NCI-H1417 treated with DMSO at 0.1 percent for 48 hours (cell line): ENCODE measurements at places on chromosomes 13 and 19.

GRCh38 chr13:27644302-27644701 lies 22.6 kb downstream of the POLR1D start:
- DNase-seq = no peak

DNA sequence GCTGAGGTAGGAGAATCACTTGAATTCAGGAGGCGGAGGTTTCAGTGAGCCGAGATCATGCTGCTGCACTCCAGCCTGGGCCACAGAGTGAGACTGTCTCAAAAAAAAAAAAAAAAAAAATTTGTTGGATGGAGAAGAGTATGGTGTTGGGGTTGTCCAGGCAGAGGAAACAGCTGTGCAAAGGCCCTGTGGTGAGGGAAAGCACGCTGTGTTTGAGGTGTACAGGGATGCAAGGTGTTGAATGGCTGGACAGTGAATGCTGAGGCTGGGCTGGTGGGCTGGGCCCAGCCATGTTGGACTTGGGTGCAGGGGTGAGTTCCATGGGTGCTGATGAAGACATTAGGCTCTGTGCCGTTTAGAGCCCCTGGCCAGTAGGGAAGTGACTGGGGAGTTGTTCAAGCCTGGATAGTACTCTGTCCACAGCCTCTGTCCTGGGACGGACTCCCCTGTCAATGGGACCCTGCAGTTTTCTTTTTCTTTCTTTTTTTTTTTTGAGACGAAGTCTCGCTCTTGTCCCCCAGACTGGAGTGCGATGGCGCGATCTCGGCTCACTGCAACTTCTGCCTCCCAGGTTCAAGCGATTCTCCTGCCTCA lies 18.6 kb downstream of the PRR12 start:
- no peak for DNase-seq

DNA sequence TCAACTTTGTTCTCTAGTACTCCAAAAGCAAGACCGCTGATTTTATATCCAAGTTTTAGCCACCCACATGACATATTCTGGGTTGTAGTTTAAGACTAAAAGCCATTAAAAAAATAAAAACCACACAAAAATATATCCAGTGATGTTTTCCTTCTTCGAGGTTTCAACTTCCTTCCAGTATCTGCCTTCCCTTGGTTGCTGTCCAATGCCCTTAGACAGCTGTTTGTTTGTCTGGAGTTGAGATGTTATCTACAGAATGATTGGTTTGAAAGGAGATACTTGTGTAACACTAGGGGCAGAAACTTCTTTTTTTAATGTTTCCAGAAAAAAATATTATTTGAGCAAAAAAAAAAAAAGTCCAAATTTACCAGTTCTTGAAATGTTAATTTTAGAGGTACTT lies 591.5 kb upstream of the PCDH9 start:
- DNase-seq = no peak

GRCh38 chr19:47124937-47125668 lies 5.5 kb upstream of the SAE1 start:
- peak; percentile 12 for DNase-seq

DNA sequence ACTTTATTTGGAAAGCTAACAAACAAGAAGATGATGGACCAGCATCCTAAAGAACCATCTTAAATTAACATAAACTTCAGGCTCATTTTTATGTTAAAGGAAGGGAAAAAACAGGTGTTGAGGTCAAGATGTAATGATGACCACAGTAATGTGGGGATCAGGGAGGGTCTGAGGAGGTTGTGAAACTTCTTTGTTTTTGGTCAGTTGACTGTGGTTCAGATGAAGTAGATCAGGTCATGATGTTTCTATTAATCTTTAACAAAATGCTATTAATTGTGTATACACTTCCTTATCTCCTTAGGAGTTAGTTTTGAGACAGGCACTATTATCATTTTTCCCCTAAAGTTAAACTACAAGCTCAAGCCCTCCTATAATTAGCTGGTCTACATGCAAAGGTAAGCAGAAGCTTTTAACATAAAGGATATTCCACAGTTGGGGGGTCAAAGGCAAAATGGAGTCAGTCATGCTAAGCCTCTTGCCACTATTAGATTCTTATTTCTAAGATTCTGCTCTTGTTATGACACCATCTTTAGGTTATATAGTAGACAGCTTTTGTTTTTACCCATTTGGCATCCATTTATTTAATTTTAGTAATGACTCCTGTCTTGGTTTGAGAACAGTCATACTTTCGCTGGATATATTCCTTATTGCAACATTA lies 800.1 kb upstream of the PCDH9 start:
- no peak for DNase-seq

GRCh38 chr19:34246340-34246739 lies 8.0 kb upstream of the GARRE1 start:
- no peak for DNase-seq

- no peak for DNase-seq
Observed at GRCh38 chr19:17863520-17864182, 3.9 kb downstream of the RPL18A start.

- no peak for DNase-seq
Observed at GRCh38 chr19:6343462-6343861, 10.1 kb upstream of the ACER1 start.

DNA sequence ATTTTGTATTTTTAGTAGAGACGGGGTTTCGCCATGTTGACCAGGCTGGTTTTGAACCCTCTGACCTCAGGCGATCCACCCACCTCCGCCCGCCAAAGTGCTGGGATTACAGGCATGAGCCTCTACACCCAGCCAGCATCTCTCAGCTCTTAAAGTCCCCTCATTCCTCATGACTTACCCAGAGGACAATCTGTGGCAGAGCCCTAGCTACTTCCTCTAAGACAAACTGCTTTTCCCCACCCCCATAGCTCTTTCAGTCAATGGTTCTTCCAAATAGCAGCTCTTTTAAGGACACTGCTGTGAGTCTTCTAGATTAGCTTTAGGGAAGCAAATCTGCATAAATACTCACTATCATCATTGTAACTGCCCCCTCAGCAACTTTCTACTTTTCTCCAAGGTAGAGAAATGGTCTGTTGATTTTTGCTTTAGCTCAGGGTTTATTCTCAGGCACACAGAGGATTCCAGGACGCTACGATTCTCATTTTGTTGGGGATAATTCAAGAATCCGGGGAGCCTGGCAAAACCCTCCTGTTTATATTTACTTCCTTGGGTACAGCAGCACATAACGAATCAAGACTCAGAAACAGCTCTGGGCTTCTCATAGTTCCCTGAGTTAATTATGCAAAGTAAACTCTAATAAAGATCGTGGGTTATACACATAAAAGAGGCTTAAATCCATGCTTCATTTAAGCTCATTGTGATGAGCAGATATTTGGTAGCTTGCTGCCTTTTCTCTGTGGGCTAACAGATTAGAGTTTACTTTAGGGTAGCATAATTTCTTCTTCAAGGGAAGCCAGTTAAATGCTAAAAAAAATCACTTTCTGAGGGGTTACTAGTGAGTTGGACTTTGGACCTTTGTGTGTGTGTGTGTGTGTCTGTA lies 357.4 kb downstream of the TDRD3 start:
- no peak for DNase-seq

DNA sequence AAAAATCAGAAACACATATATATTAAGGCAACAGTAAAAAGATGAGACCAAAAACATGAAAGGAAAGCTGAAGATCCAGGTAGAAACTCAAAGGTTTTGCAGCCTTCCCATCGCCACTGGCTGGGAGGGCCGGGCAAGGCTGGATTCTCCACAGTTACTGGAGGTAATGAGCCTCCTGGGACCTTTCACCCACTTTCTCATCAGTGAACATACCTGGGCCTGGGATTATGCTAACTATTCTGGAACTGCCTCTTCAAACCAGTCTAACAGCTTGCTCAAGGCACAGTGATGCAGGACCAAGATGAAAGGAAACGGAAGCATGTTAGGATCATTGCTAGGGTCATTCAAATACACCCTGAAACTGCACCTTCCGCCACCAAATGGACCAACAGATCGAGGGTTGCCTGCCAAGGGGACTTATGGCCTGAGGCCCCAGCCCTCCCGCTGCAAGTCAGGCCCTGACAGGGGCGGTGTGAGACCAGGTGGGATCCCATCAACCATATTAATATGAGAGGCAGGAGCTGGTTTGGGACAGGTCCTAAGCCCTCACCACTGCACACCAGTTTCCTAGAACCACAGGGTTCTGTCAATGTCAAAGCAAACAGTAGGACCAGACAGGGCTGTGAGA lies 28.4 kb upstream of the ATP12A start:
- no peak for DNase-seq

- DNase-seq = no peak
Observed at GRCh38 chr13:20788312-20788711, 14.6 kb upstream of the EEF1AKMT1 start.

DNA sequence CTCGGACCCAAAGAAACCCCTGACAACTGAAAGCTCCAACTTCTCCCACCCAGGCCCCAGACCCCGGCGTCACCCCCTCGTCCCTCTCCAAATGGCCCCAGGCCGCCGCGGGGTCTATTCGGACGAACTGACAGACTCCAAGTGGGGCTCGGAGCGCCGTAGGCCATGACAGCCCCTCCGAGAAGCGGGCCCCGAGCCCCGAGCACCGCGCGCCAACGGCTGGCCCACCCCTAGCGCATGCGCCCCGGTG lies 360 bp downstream of the DDX39A start:
- DNase-seq = no peak

DNA sequence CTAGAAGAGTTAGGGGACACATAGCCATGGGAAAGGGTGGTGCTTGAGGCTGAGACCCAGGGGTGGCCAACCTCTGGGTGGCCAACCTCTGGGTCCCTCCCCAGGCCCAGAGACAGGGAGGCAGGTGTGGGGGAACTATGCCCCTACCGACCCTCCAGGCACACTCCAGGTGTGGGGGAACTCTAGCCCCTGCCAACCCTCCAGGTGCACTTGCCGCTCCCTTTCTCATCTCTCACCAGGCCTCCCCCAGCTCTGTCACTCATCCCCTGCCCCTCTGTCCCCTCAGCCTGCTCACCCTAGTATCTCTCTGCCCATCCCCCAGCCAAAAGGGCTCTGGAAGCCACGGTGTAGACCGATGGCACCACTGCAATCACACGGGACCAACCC lies 10.6 kb upstream of the VSTM2B start:
- DNase-seq = no peak

- no peak for DNase-seq
Observed at GRCh38 chr19:35176181-35176570, 21.6 kb downstream of the FXYD5 start.

DNA sequence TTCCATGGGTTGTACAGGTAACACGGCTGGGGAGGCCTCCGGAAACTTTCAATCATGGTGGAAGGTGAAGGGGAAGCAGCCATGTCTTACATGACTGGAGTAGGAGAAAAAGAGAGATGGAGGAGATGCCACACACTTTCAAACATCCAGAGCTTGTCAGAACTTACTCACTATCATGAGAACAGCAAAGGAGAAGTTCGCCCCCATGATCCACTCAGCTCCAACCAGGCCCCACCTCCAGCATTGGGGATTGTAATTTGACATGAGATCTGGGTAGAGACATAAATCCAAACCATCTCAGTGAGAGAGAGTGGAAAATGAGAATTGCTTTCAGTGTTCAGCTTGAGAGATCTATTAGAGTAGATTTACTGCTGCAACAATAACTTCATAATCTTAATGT lies 210.9 kb downstream of the NDFIP2 start:
- no peak for DNase-seq

- no peak for DNase-seq
Observed at GRCh38 chr19:44943801-44944249, 1.8 kb downstream of the APOC4 start.

- DNase-seq = no peak
Observed at GRCh38 chr19:41441321-41441945, 1.5 kb upstream of the ERICH4 start.

DNA sequence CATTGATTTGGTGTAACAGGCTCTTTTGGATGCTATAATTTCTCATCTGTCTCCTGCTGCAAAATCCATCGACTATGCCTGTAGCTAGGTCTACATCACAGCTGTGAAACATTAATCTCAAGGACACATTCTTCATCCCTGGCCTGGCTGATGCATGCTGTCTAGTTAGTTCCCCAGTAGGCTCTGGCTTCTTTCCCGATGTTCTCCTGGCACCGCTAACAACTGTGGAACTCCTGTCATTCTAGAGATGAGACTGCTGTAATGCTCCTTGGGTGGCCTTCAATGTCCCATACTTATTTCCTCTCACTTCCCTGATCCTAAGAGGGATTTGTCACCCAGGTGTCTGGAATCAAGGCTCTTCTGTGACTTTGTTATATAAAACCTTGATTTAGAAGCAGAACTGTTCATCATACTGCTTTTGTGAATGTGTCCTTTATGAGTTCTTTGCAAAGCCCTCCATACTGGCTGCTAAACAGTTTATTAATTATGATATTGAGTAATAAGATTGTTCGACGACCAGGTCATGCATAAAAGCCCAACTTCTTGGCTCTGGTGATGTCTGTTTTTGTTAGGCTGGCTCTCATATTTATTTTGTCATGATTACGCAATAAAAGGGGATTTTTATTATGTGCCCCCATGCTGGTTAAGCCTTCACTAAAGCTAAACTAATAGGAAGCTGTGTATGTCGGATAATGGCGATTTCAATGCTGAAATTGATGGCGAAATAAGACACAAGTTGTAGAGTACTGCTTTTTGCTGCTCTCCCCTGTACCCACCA lies 227.5 kb downstream of the DCT start:
- DNase-seq = no peak

GRCh38 chr19:41691268-41691970 lies 3.3 kb upstream of the CEACAM7 start:
- no peak for DNase-seq

DNA sequence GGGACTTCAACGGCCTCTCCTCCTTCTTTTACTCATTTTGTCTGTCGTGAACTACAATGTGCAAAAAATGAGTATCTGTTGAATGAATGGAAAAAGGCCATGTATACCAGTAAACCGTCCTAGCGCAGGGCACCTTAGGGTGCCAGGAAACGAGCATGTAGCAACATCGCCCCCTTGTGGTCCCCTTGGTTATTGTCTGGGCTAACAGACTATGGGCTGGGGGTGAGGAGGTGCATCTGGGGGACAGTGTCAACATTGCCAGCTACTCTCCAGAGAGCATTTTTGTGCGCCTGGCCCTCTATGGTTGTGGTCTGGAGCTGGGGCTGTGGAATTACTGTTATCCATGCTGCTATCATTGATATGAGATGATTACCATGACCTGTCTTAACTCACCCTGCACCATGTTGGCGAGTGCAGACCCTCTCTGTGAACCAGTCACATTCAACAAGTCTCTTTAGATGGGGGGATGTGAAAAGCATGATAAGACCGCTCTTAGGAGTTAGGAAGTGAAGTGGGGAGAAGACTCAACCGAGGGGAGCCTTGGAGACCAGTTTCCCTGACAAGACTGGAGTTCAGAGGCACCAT lies 22.8 kb upstream of the SIGLEC11 start:
- no peak for DNase-seq

DNA sequence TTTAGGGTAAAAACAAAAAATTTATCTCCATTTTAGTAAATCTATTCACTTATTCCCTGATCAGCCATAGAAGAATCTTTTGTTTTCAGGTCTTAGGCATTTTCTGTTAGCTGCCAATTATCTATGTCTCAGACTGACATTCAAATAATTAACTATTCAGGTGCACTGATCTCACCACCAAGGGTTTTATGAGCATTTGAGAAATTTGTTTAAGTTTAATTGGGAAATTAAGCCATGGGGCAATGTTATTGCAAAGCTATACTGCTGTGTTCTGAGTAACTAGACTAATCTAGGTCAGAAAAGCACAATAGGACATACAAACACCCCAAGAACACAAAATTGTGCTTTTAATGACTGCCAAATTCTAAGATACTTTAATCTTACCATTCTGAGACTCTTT lies 210.7 kb upstream of the EDNRB start:
- DNase-seq = no peak

- DNase-seq = no peak
Observed at GRCh38 chr13:90723381-90723780, 624.1 kb upstream of the MIR17HG start.

GRCh38 chr13:46050771-46051170 lies 1.8 kb downstream of the ZC3H13 start:
- DNase-seq = no peak

GRCh38 chr19:8149261-8150094 lies at the start of gene FBN3:
Gene FBN3, minus strand, starts transcription at chr19:8149592. Its CDS starts 2,112 bp downstream, at chr19:8147480.
- no peak for DNase-seq
